ENCODE measurements at places on chromosomes 16 and 17.

- no peak for DNase-seq
These were observed at the start of gene ITGAE for GRCh38 chr17:3800362-3801271. Gene ITGAE, minus strand, starts transcription at chr17:3801188. Its CDS starts 44 bp downstream, at chr17:3801144.

DNA sequence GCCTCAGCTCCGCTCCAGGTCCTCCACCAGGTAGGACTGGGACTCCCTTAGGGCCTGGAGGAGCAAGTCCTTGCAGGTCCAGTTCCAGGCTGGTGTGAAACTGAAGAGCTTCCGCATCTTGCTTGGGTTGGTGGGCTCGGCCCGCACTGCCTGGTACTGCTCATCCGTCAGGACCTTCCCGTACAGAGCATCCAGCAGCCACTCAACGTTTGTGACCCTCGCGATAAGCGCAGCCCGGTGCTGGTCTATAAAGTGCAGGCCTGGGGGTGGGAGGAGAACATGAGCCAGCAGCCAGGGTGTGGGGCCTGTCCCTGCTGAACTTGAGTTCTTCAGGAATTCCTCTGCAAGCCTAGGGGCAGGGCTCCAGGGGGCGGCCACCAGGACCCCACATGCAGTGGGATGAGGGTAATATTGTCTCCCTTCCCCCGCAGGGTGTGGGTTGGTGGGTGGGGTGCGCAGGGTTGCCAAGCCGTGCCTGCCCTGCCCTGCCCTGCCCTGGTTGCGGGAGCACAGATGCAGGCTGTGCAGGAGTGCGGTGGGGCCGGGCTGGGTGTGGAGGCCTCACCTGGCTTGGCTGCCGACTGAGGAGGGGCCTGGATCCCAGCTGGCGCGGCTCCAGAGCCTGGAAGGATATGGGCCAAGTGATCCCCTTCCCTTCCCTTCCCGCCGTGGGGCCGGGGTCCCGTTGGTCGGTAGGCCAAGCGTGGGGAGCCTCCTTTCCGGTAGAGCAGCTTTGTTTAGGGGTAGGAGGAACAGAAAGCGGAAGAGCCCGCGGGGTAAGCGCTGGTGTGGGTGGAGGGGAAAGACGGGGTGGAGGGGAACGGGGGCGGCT, 762 bp downstream of the PYCARD start:
- DNase-seq: peak; percentile 32

GRCh38 chr17:32141258-32141657, 1.0 kb upstream of the RHOT1 start:
- DNase-seq: no peak

DNA sequence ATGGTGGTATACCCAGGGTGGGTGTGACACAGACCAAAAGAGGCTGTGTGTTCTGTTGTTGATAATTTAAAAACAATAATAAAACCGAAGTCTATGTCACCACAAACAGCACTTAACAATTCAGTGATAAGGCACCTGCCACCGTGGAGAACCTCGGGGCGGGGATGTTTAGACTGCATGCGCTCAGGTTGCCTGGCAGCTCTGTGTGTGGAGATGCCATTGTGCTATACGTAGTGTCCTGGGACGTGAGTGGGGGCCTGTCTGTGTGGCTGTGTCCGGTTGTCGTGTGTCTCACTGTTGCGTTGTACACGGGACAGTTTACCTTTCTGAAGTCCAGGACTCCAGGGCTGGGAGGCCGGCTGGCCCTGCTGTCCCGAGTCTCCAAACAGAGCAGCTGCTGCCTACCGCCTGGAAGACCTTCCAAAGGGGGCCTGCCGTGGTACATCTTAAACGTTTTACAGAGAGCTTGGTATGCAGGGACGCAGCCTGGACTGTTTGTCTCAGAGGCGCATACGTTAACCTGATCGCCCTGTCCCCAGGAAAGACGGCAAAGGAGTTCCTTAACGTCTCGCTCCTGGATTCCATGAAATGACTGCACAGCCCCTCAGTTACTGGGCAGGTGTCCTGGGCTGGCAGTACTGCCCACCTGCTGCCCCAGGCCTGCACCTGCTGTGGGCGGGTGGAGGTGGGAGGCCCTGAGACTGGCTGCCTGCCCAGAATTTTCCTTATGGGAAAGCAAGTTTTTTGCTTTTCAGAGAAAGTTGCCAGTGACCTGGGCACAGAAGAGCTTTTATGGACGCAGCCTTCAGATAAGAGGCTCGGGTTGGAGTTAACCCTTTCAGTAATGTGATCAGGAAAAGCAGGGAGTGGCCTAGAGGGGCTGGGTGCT, 19.0 kb downstream of the SPIRE2 start:
- DNase-seq: no peak

DNA sequence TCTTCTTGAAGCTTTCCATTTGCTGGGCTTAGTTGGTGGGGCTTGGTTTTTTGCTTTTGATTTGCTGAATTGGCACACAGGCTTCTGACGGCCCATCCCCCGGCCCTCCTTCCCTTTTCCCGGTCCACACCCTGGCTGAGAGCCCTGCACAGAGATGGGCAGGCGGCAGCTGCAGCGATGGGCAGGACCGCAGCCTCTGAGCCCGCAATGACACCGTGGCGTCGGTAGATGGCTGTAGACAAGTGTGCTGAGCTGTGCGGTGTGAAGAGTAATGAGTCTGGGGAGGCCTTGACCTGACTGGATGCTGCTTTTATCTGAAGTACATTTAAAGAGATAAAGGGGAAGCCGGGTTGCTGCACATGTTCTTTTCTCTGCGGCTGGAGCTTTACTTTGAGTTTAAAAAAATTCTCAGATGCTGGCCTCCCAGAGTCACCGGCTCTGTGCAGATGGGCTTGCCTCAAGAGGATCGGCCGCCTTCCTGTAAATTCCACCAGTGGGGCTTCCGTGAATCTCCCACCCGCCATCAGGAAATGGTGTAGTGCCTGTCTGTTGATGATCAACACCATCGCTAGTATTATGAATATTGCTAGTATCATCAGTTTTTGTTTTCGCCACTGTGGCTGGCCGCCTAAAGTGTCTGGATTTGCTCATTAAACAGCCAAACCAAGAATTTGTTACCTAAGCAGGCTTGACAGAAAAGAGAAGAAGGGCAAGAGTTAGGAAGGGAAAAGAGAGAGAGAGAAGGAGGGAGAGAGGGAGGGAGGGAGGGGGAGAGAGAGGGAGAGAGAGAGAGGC, 245.6 kb upstream of the RBFOX1 start:
- DNase-seq: no peak

DNA sequence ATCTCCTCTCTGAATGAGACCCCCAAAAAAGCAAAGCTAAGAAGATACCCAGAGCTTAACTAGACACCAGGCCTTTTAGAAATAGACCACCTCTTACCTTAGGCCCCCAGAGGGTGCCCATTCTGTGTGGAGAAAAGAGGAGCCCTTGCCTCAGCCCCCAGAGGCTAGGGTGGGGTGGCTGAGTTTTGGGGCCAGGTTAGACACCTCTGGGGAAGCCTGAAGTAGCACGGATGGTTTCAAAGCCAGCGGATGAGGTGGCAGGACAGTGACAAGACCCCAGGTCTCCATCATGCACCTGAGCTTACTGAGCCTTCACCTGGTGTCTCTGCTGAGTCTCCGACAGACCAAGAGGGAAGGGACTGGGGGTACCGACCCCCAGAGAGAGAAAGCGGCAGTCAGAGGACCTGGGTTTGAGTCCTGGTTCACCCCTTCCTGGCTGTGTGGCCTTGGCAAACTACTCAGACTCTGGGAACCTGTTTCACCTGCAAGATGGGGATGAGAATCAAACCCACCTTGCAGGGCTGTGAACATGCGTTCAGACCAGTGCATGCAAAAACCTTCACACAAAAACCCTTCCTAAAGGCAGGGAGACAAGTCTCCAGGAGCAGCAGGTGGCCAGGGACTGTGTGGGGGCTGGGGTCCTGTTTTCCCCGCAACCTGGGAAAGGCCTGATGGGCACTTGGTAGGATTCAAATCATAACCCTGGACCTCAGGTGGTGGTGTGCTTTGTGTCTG, 7.7 kb downstream of the SCGB1C2 start:
- DNase-seq: no peak

DNA sequence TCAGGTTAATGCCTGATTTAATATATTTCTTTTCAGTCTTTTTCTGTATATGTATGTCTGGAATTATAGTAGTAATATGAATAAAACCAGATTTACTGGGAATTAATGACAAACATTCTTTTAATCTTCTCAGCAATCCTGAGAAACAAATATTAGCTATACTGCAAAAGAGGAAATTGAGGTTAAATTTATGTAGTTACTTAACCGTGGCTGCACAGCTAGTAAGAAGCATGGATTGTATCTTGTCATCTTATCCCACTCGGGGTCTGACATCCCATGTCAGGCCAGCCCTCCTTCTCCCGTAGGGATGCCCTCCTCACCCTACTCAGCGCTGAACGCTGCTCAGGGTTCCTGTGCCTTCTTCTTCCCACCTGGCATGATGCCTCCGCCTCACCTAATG, 143.0 kb downstream of the FTO start:
- DNase-seq: no peak

DNA sequence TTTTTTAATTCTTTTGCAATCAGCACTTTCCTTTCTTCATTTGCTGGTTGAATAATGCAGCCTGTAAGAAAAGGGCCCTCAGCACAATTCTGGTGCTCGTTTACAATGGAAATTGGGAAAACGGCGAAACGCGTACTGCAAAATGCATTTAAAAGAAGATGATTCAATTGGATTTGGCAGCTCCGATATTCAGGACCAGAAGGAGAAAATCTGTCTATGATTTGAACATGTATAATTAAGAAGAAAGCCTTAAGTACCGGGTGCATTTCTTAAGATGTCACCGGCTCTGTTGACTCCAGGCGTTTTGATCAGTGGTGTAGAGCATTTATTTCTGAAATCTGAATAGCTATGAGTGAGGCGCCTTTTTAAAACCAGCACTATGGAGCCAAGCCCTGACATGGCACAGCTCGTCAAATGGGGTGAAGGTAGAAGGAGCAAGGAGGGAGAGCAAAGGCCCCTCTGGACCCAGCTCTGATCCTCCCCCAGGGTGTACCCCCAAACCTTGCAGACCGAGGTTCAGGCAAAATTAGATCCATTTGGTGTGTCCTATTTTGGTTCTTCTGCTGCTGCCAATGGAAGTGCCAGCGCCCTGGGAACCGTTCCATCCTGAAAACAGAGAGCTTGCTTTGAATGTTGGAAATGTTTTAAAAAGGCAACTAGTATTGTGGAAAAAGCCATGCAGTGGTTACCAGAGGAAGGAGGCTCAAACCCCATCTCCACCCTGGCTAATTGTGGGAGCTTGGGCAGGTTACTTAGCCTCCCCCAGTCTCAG, 161.4 kb upstream of the RPL38 start:
- no peak for DNase-seq

- no peak for DNase-seq
These were observed 156.0 kb downstream of the GSG1L start for GRCh38 chr16:27907457-27907972.

Data from activated naive CD4-positive, alpha-beta T cell treated with Interleukin-2 at 50 U/mL for 16 hours (primary cell).